ENCODE measurements at places on chromosomes 7 and 10.

DNA sequence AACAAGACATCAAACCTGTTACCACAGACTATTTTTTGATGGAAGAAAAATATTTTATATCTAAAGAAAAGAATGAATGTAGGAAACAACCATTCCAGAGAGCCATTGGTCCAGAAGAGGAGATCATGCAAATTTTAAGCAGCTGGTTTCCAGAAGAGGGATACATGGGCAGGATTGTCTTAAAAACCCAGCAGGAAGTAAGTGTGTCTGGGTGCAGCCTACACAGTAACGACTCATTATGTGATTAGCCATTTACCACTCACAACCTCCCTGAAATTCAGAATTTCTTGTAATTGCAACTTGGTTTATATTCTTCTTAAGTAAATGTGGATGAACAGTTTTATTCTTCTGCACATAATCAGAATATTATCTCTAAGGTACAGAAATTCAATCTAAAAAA, 46.2 kb downstream of the NOC3L start:
- DNase-seq, result no peak

GRCh38 chr7:36951257-36951697, 227.0 kb upstream of the AOAH start:
- no peak for DNase-seq

GRCh38 chr10:49176310-49177268, 11.6 kb downstream of the TMEM273 start:
- DNase-seq, result no peak

GRCh38 chr7:22934473-22935065, 79.4 kb downstream of the HYCC1 start:
- DNase-seq, result no peak

- DNase-seq, result no peak
These were observed 70.7 kb downstream of the VOPP1 start for GRCh38 chr7:55501611-55502010.

GRCh38 chr7:15606561-15606960, 44.7 kb upstream of the AGMO start:
- no peak for DNase-seq

- no peak for DNase-seq
These were observed 1.3 kb upstream of the CUEDC2 start for GRCh38 chr10:102433619-102434046.

GRCh38 chr10:132494866-132495630, 42.5 kb upstream of the INPP5A start:
- no peak for DNase-seq

GRCh38 chr10:125291836-125292235, 131.5 kb upstream of the CTBP2 start:
- no peak for DNase-seq

GRCh38 chr7:66409493-66409892, 204.4 kb downstream of the TPST1 start:
- no peak for DNase-seq

DNA sequence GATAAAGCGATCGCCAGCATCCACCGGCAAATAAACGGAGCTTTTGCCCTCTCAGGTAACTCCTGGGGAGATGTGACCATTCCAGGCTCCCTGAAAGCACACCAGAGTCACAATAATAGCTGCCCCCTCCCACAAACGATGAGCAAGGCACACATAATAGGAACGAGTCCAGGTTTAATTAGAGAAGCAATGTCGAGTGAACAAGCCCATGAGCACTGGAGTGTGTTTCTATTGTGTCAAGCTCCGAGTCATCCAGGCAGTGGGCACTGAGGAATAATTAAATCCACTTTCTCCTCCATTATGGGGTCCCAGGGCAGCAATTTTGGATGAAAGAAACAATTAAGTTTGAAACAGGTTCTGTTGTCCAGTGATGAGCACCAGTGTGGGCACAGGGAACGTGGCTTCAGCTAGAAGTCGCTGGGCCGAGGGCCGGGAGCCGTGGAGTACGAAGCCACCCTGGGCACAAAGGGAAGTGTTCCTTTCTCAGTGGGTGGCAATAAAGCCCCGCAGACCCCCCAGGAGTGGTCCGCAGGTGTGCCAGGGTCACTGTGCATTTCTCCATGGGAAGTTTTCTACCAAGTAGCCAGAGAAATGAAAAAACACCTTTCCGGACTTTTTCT, 12.0 kb downstream of the PNLIPRP2 start:
- no peak for DNase-seq

DNA sequence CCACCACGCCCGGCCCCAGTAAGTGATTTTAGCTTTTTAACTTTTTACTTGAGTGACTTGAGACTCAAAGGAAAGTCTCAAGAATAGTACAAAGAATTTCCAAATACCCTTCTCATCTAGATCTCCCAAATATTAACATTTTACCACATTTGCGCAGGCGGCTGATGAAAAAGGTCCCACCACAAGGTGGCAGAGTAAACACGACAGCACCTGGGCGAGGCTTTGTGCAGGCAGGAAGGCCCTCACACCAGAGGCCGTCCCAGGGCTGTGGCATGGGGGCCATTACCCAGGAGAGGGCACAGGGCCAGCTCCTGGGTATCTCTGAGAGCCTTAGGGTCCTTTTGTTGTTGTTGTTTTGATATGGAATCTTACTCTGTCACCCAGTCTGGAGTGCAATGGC, 50.0 kb upstream of the WIPI2 start:
- no peak for DNase-seq

DNA sequence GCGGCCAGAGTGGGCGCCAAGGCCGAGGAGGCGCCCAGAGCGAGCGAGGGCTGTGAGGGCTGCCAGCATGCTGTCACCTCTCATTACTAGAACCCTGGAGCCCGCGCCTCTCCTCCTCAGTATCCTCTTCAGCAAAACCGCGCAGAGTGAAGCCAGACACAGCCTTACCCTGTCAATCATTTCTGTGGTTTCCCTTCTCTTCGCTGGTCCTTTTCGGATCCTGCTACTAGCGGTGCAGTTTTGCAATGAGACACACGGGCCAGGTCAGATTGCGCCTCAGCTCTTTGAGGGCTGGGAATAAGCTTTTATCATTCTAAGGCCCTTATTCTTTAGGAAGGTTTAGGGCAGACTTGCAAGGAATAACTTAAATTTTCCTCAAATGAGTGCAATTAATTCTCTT, 55.5 kb upstream of the FAM171A1 start:
- no peak for DNase-seq

GRCh38 chr7:92325858-92326257, 80.1 kb downstream of the ANKIB1 start:
- no peak for DNase-seq

DNA sequence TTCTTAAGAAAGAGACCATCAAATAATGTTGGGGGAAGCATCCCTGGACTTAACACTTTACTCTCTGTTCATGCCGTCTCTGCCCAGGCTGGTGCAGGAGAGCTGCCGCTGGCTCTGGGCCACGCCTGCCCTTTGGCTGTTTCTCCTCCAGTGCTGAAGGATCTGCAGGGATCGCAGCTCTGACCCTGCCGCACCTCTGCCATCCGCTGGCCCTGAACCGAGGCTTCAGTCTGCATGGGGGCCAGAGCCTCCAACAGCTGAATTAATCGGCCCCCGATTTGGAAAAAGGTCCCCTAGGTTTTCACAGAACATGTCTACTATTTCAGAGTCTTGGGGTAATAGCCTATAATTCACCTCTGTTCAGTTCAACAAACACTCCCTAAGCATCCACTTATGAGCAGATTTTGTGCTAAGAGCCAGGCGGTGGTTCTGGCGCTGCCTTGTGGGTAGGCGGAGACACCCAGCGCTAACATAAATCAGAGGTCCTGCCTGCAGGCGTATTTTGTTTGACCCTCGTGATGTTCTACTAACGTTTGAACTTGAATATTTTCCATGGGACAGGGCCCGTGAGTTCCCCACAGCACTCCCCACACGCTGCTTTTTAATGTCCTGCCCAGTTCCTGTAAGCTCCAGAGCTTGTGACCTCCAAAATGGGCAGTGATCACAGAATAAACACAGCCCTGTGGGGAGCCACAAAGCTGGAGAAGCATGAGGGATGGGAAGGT, 99.0 kb downstream of the DYNC2I1 start:
- no peak for DNase-seq

DNA sequence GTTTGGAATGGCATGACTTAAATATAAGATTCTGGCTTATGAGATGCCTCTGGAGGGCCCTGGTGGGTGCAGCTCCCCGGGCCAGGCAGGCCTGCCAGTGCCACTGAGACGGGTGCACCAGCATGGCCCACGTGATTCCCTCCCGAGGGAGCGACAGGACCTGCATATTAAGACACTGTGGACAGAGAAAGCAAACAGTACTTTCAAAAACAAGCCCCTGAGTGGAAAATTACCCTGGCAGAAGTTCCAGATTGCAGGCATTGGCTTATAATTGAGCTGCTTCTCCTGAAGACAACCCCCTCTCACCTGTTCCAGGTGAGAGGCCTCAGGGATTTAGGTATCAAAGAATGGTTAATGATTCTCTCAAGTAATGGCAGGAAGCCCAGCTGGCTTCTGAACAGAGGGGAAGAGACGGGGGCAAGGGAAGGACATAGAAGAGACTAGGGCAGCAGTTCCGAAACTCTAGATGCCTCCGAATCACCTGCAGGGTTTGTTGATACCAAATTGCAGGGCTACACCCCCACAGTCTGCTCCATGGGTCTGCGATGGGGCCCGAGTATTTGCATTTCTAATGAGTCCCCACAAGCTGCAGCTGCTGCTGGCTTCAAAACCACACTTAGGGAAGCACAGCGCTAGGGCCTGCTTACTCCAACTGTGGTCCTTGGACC, 66.0 kb upstream of the DOCK1 start:
- DNase-seq, result no peak

GRCh38 chr10:54131833-54132232, 669.2 kb downstream of the PCDH15 start:
- no peak for DNase-seq

DNA sequence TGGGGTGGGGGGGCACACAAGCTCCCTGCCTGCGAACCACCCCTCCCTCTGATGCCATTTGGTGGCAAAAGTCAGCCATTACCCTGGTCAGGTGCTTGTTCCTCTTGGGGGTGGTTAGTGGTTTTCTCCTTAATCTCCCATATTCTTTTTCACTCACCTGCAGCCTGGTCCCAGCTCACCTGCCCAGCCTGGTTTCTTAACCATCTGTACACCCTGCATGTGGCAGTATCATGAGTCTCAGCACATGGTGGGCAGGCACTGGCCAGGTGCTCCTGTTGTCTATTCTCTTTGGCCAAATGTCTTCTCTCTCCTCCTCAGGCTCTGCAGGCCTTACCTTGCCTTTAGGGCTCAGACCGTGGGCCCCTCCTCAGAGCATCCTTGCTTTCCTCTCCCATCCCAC, 30.5 kb downstream of the OGDH start:
- no peak for DNase-seq

DNA sequence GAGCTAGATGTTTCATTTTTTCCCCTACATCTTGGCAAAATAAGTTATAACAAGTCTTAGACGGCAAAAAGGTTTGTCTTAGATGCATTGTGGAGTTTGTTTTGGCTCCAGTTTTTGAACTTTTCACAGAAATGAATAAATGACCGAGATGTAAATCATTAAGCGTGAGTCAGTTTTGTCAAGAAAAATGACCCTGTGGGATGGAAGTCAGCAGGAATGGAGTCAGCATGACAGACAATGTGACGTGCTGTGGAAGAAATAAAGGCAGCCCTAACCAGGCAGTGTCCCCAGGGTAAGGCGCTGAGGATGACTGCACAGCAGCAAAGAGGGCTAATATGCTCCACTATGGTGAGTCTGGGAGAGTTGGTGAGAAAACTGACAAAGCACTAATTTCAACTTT, 163.2 kb downstream of the NOC3L start:
- no peak for DNase-seq
